Stimulated activated CD4-positive, alpha-beta T cell treated with anti-CD3 and anti-CD28 coated beads, Interleukin-1b, Interleukin-23, amount 100 ng/mL, for 1 hour (primary cell): ENCODE measurements at places on chromosomes 13 and 19.

- no peak for DNase-seq
These were observed 56.2 kb upstream of the RFC3 start for GRCh38 chr13:33761740-33762139.

- DNase-seq: no peak
These were observed 1674.2 kb downstream of the PCDH9 start for GRCh38 chr13:65555962-65556361.

DNA sequence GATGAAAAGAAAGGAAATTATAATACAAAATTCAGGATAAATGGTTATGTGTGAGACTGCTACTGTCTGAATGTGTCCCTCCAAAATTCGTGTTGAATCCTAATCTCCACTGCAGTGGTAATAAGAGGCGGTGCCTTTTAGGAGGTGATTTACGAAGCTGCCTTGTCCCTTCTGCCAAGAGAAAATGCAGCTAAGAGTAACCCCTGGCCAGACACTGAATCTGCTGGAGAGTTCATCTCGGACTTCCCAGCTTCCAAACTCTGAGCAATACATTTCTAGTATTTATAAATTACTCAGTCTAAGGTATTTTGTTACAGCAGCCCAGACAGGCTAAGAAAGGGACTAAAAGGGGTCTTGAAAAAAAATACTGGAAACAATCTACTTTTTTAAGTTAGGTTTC is 152.6 kb downstream of the KLF12 start:
- DNase-seq: no peak

GRCh38 chr19:28846094-28846812 is 366.7 kb downstream of the UQCRFS1 start:
- DNase-seq: no peak

DNA sequence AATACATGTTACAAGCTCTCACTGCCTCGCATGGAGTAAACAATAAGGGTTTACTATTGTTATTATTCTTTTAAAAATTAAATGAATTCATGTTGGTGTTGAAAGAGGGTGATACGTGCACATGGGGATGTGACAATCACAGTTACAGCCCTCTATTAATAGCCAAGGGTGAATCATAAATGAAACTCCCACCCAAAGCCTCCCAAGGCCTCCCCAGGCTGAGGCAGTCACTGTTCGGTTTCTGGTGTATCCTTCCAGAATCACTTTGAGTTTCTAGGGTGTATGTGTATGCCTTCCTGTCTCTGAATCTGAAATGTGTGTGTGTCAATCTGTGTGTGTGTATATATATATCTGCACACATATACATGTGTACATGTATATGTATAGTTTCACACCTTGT is 73.4 kb downstream of the AKAP11 start:
- no peak for DNase-seq

DNA sequence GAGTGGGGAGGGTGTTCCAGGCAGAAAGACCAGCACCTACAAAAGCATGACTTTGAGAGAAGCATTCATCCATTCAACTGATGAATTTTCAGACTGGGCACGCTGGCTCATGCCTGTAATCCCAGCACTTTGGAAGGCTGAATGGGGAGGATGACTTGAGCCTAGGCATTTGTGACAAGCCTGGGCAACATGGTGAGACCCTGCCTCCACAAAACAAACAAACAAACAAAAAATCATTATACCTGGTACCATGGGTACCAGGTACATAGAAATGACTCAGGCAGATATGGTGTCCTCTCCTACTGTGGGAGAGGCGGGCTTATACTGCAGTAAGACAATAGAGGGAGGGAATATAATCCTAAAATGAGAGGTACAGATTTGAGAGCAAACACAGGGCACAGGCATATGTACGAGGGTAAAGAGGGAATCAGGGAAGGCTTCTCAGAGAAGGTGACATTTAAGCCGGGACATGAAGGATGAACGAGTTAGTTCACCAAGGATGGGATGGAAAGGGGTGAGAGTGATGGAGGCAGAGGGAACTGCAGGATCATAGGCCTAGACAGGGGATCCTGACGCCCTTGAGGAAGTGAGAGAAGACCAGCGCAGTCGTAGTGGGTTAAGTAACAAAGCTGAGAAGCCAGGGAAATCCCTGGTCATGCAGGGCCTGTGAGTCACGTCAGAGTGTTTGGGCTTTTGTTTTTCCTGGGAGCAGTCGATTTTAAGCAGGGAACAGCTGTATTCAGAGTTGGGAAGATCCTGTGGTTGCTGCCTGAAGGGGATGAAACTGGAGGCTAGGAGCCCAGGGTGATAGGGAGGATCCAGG is 2.9 kb downstream of the CYP2S1 start:
- no peak for DNase-seq

- DNase-seq: no peak
These were observed 4.8 kb downstream of the ZBTB7A start for GRCh38 chr19:4061683-4062418.

DNA sequence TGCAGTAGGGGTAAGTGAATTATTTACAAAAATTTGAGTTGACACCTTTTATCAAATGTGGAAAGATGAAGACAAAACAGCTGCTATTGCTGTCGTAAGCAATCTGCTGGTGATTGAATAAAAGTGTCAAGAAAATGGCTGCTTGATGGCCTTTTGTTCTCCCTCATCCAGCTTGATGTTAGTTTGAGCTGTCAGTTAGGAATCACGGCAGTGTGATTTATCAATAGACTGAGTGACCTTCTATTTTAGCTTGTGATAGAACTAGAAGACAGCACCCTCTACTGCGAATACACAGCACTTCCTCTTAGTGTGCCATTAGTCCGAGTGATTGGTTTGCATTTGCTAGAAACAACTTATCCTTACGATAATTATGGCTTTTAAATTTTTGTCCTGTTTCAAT is 76.3 kb downstream of the MZT1 start:
- DNase-seq: no peak

- no peak for DNase-seq
These were observed 497 bp downstream of the CEBPA start for GRCh38 chr19:33301900-33302174.

DNA sequence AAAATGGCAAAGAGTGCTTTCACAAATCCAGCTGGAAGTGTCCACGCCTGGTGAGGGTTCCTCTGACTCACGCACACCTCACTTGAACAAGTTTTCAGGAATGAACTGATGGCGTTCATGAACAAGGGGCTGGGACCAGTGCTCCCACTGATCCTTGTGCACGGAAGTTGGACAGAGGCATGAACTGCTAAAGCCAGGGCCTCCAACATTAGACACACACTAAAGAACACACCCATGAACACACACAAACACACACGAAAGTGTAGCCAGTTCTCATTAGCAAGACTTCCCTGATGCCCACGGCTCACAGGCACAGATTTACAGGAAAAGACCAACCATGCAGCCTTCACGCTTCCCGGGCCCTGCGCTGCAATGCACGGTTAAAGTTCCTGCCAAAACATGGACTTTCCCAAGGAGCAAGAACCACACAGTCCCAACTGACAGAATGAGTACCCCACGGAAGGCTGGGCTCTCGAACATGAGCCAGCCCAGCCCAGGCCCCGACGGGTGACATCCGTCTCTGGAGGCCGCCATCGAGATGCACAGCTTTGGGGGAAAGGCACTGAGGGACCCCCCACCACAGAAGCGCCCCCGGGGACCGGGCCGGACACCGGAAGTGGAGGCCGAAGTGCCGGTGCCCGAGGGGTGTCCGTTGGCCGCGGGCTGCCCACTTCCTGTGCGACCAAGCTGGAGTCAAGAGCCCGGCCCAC is 808 bp downstream of the DNMT1 start:
- no peak for DNase-seq

- DNase-seq: no peak
These were observed 4.4 kb upstream of the KANK2 start for GRCh38 chr19:11201791-11202190.

DNA sequence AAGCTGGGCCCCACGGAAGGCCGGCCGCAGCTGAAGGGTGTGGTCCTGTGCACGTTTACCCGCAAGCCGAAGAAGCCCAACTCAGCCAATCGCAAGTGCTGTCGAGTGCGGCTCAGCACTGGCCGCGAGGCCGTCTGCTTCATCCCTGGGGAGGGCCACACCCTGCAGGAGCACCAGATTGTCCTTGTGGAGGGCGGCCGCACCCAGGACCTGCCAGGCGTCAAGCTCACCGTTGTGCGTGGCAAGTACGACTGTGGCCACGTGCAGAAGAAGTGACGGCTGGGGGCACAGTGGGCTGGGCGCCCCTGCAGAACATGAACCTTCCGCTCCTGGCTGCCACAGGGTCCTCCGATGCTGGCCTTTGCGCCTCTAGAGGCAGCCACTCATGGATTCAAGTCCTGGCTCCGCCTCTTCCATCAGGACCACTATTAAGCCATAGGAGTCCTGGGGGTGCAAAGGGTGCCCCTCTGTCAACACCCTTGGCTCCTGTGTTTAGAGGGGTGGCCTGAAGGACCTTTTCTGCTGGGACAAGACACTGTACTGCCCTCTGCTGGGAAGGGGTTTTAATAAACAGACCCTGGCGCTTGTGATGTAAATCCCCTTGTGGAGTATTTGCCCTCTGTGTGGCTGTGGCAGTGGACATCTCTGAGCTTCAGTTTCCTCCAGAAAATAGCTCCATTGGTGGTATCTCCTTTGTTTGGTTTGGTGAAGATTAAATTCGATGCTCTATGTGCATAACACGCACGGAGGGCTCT is 1.9 kb downstream of the MRPS12 start:
- DNase-seq: no peak

GRCh38 chr19:51904331-51905165 is at the start of gene ZNF649:
Gene ZNF649, minus strand, starts transcription at chr19:51905017. Its CDS starts 4,910 bp downstream, at chr19:51900107.
- DNase-seq: peak; percentile 58

- DNase-seq: no peak
These were observed 93.5 kb downstream of the ZDHHC20 start for GRCh38 chr13:21365574-21365973.

DNA sequence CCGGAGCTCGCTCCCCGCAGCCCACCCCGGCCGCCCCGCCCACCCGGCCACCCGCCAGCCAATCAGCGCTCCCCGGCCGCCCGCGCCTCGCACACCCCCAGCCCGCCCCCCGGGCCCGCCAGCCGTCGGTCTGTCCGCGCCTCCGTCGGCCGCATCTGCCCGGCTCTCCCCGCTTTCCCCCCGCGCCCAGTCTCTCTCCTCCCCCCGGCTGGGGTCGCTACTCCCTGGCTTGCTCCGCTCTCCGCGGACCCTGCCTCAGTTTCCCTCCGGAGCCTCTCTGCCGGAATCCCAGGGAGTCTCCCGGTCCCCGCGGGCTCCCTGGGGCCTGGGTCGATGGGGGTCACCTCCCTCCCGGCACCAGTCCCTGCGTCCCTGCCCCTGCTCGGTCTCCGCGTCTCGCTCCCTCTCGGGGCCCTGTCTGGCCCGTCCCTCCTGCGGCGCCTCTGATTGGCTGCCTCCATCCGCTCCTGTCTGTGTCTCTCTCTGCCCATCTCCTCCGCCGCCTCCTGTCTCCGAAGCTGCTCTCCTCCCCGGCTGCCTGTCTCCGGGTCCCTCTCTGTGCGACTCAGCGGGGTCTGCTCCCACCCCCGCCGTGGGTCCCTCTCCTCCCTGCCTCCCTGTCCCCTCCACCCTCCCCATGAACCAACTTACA is 484 bp downstream of the IL11 start:
- no peak for DNase-seq

DNA sequence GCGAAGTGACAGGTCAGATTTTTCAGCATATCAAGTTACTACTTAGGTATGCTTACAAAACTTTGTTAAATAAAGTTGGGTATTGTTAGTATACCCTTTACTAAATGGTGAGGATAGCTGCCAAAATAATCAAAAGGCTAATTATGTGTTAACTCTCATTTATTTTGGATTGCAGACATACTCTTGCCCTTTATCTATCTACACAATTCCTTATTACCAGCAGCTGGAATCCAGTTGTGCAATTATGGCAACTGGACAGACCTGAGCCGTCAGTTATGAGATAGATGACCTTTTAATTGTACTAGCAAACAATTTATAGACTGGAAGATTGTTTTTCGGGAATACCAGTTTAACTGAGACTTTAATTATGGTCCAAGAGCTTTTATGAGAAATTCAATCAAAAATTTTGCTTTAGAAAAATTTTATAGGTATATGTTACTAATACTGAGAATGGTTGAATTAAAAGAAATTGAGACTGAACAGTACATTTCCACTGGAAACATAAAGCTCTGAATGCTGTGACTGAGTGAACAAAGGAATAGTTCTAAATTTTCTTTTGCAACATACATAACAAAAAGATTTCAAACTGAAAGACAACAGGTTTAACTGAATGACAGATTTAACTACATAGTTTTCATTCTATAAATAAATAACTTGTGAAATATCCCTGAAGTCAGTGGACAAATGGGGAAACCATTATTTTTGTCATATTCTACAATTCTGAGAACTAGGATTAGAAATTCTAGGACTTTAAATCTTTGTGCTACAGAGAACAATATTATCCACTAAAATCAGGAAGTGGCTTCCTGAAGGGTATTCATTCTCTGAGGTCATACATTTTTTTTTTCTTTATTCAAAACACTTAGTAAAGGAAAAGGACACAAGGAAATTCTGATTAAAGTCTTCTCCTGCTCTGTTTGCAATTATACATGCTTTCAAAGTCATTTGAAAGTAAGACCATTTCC is 97.4 kb downstream of the ZC3H13 start:
- no peak for DNase-seq

DNA sequence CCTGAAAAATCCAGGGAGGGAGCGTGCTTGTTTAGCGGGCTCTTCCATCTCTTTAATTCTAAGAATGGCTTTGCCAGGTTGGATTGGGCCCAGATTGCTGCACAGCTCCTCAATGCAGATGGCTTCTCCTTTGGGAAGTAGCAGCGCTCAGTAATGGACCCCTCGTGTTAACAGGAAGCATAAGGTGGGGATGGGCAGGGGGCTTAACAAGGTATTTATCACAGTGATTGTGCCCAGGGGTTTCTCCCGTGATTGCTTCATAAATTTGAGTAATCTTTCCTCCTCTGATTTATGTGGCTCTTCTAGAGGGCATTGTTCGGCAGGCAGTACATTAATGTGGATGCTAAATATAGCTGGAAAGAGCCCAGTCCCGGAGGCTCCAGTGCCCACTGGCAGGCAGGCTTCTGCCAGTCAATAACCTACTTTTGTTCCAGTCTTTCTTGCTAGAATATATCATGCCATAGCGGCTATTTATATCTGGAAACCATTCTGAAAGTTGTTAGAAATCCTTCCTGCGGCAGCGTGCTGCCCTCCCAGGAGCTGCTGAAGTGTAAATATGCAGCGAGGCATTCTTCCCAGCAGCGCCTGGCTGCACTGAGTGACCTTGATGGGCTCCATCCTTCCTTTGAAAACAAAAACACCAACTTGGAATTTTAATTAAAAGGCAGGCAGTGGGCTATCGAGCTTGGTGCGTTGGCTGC is 65.0 kb downstream of the FGF9 start:
- DNase-seq: no peak

- DNase-seq: no peak
These were observed 67.5 kb downstream of the TSC22D1 start for GRCh38 chr13:44508562-44509077.

- DNase-seq: no peak
These were observed 389.9 kb upstream of the PCDH9 start for GRCh38 chr13:67619995-67620380.
